Fibroblast of pulmonary artery (primary cell): ENCODE measurements at places on chromosomes 4 and X.

GRCh38 chrX:134172588-134173259 lies 64.3 kb upstream of the CCDC160 start:
- DNase-seq = no peak

GRCh38 chr4:175017751-175018150 lies 99.6 kb downstream of the ADAM29 start:
- DNase-seq = no peak

DNA sequence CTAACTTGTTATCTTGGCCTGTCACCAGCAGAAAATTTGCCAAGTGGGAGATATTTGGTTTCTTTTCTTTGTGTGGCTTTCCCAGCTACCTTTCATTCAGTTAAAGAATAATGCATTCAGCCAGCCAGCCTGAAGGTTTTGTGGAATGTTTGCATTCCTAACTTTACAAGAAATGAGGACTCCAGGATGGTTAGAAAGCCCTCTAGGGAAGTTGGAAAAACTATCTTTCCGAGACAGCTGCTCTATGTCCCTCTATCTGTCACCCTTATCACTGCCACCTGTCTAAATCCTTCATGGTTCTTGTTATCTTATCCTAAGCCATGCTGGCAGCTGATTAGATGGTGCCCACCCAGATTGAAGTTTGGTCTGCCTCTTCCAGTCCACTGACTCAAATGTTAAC lies 384.2 kb downstream of the SH3BGRL start:
- no peak for DNase-seq

GRCh38 chrX:10077425-10078188 lies 79.2 kb upstream of the CLCN4 start:
- DNase-seq = no peak

DNA sequence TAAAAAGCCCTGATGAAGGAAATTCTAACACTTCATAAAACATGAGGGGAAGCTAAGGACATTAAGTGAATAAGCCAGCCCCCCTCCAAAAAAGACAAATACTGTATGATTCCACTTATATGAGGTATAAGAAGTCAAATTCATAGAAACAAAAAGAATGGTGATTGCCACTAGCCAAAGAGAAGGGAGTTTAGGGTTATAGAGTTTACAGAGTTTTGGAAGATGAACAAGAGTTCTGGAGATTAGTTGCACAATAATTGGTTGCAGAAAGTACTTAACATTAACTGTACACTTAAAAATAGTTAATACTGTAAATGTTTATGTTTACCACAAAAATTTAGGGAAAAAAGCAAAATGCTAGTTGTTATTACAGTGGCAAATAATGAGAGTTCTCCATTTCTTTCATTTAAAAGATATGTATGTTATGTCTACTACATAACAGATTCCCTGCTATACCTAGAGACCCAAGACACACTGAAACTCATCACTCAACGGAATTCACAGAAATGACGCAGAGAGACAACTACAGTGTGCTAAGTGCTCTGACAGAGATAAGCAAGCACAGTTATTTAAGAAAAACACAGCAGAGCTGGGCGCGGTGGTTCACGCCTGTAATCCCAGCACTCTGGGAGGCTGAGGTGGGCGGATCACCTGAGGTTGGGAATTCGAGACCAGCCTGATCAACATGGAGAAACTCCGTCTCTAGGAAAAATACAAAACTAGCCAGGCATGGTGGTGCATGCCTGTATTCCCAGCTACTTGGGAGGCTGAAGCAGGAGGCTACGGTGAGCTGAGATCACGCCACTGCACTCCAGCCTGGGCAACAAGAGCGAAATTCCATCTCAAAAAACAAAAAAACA lies 37.2 kb downstream of the EIF4E start:
- DNase-seq = peak; percentile 17
